Thoracic aorta (tissue), 2 donors: ENCODE measurements at places on chromosomes 16 and 17. TPM values are rescaled to one million over a fixed set of nuclear protein-coding genes. Genes with fewer than 3 reads are reported as not detected.

Gene PRSS33
- not detected for total RNA-seq

Gene SMIM36
- not detected for total RNA-seq

Gene COPZ2
- 46.8 TPM for total RNA-seq

Gene DNAH17
- total RNA-seq = 0.14 TPM

Gene NAA38
- 49.5 TPM for total RNA-seq

Gene PCGF2
- 28.4 TPM for total RNA-seq

DNA sequence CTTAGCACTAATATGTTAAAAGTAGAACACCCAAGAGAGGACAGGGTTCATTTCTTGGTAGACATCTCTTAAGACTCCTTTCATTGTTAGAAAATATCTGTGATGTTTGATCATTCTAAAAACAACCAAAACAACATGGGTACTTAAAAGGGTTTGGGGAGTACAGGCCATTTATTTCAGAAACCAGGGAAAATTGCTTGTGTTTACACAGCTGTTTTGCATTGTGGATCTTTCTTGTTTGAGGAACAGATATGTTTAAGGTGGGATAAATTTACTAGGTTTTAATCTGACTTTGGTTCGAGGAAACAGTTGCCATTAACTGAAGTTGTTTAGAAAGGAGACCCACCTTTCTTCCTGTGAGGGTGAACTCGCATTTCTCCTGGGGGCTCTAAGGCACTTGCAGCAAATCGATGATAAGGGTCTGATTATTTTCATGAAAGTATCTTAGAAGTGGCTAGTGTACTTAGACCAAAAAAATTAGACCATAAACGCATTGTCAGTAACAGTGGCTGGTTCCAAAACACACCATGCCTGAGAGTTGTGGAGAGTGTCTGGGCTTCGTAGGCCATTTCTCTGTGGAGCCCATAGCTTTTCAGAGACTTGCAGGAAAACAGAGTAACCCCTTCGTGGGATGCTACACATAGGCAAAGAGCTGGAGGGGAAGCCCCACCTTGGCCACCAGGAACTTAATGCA is 17.6 kb downstream of the CLUAP1 start:
- DNase-seq = no peak

- DNase-seq = no peak
Measured at GRCh38 chr17:29379084-29379991, 10.8 kb upstream of the TAOK1 start.

DNA sequence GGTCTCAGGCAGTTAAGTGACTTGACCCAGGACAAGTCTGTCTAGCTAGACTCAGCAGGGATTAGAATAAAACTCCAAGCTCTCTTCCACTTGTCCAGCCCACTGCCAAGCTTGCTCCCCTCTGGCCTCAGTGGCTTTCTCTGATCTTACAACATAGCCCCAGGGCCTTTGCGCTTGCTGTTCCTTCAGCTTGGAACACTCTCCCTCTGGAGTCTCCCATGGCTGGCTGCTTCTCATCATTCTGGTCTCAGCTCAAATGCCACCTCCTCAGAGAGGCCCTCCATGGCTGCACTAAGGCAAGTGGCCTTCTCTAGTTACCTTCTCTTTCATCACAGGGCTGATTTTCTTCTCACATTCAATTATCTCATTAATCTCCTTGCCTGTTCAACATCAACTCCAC is 1.1 kb downstream of the TVP23A start:
- no peak for DNase-seq

DNA sequence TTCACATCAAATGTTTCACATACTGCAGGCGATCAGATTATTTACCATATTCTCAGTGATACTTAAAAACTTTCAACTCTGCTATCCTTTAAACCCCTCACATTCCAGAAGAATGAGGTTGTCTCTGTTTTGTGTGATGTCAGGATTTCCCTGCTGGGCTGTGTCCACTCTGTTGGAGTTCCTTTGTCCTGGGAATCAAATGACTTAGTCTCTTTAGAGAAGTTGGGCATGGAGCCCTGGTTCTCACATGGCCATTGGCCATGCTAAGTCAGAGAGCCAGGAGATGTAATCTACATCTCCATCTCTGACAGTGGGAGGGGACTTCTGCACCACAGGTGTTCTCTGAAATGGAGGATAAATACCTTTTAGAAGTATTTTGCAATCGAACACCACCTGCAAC is 205.1 kb upstream of the MAF start:
- DNase-seq = no peak

DNA sequence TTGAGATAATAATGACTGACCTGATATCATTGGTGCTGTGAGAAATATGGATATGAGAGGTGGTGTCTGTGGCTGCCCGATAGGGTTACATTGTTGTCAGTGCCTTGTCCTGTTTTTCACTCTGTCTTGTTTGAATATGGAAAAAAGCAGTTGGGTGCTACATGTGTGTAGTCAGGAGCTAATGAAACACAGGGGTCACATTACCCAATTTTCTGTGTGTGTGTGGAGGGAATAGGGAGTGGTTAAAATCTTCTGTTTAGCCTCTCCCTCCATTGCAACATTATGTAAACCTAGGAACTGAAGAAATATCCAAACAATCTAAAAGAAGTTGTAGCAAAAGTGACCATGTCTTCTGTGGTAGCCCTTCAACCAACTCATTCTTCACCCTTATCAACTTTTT is 527.7 kb upstream of the SOX9 start:
- DNase-seq = no peak

DNA sequence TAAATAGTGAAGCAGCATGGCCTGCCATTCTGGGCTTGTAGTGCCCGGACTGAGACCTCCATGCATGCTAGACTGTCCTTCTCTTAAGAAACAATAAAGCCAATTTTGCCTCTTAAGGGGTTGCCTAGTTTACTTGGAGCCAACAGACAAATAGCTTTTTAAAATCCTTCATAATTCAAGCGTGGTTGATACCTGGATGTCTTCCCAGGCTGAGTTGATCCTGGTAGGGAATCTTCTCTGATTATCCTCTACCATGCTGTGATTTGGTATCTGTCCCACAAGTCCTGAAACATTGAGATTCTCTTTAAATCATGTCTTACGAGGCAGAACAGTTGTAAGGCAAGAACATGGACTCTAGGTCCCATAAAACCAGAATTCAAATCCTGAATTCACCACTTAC is 359.6 kb upstream of the CCL2 start:
- no peak for DNase-seq

DNA sequence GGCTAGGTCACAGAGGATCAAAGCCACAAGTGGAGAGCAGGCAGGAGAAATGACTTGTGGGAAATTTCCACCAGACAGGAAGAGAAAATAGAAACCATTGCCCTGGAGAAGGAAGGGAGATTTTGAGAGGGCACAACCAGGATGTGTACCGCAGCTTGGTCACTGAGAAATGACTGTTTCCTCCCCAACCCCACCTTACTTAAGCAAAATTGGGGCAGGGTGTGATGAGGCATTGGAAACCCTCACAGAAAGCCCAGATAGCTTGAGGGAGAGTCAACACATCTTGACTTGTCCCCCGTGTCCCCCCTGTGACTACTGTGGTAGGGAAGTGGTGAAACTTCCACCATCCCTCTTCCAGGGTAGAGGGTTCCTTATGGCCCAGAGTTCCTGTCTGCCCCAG is 113.5 kb upstream of the FAM20A start:
- no peak for DNase-seq

GRCh38 chr17:31593806-31594205 is 202.3 kb downstream of the RAB11FIP4 start:
- DNase-seq = no peak

DNA sequence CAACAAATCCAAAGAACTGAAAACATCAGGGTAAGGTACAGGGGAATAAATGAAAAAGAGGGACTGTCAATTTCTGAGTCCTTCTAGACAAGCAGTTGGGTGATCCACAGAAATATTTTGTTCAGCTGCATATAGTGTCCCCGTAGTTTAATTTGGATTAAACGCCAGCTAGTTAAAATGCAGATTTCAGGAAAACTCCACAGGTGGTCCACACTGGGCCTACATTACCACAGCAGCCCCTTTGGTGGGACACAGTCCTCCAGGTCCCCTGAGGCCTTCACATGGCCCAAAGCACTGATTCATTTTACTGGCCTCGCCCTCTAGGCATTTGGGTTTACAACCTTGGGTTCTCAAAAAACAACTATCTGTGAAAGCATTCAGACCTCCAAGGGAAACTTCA is 4.6 kb downstream of the ARHGAP17 start:
- DNase-seq = no peak

- DNase-seq = no peak
Measured at GRCh38 chr17:51741458-51741857, 417.1 kb downstream of the CA10 start.

DNA sequence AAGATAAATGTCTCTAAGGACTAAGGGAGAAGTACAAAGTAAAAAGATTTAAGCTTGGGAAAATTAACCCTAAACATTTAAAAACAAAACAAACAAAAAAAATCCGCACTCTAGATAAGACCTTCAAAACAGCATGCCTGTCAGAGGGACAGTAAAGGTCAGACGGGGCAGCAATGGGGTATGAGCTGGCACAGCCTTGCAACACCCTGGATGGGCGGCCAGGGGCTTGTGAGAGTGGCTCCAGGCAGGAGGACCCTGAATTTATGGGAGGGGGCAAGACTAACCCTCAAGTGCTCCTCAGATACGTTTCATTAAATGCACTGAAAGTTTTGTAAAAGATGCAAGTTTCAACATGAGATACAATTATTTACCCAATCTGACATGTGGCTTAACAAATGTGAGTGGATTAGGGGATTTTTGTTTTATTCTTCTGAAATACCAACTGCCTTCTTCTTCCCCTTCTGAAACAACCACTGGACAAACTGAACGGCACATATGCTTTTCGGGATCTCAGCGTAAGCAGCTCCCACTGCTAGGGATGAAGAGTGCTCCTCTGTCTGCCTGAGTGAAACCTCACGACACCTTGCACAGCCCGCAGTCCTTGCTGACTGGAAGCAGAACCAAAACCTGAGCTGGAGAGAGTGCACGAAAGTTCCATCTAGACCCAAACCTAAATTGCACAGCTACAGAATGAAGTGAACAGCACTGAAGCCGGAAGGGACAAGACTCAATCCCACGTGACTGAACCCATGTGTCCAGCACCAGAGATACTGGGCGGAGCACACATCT is 128.4 kb downstream of the ANKRD11 start:
- DNase-seq = no peak

DNA sequence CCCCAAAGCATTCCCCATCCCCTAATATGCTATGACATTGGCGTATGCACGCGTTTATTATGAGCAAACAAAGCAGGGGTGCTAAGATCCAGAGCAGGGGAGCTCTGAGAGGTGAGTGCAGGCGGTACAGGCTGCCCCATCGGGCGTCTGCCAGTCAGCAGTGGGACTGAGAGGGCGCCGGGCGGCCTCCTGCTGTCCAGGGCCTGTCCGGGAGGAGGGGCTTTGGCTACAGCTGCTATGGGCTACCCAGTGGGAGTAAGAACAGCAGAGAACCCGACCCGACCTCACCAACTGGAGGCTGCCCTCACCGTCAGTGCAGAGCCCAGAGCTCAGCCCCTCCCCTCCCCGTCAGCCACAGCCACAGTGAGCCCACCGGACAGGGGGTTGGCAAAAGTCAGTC is 18.5 kb upstream of the AATK start:
- no peak for DNase-seq

GRCh38 chr16:2968738-2969544 is at the start of gene PAQR4:
Gene PAQR4, plus strand, starts transcription at chr16:2969348. Its CDS starts 327 bp downstream, at chr16:2969675.
- DNase-seq = no peak

GRCh38 chr16:57192146-57192545 is 6.0 kb downstream of the RSPRY1 start:
- DNase-seq = no peak
